ENCODE measurements at places on chromosomes 7 and 10.

DNA sequence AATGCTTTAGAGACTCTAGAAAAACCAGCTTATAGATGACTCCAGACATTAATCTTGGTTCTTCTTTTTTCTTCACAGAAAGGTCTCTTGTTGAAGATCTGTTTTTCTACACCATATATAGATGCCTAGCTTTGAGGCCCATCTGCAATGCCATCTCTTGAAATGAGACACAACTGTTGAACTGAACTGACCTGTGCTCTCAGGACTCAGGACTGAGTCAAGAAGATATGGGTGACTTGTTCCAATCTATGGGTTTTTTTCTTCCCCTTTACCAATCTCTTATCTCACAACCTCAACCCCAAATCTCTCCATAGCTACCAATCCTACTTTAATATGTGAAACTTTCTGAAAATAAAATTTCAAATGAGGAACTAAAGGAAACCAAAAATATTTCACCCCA, 194.7 kb downstream of the SNX13 start:
- DNase-seq = no peak

DNA sequence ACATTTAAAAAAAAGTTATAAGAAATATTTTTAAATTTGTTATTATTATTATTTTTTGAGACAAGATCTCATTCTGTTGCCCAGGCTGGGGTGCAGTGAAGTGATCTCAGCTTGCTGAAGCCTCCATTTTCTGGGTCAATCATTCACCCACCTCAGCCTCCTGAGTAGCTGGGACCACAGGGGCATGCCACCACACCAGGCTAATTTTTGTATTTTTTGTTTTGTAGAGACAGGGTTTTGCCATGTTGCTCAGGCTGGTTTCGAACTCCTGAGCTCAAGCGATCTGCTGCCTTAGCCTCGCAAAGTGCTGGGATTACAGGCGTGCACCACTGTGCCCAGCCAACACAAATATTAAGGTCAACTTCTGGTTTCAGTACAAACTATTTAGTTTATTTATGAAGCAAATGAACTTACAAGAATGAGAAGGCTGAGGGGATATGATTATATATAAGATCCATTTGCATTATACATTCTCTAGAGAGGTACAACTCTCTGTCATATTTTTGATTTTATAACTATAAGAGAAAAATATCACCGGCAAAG, 45.9 kb upstream of the FAM133B start:
- DNase-seq = no peak

- no peak for DNase-seq
Observed at GRCh38 chr7:140230861-140231770, 54.3 kb upstream of the KDM7A start.

GRCh38 chr7:70923181-70923845, 208.6 kb upstream of the GALNT17 start:
- no peak for DNase-seq

DNA sequence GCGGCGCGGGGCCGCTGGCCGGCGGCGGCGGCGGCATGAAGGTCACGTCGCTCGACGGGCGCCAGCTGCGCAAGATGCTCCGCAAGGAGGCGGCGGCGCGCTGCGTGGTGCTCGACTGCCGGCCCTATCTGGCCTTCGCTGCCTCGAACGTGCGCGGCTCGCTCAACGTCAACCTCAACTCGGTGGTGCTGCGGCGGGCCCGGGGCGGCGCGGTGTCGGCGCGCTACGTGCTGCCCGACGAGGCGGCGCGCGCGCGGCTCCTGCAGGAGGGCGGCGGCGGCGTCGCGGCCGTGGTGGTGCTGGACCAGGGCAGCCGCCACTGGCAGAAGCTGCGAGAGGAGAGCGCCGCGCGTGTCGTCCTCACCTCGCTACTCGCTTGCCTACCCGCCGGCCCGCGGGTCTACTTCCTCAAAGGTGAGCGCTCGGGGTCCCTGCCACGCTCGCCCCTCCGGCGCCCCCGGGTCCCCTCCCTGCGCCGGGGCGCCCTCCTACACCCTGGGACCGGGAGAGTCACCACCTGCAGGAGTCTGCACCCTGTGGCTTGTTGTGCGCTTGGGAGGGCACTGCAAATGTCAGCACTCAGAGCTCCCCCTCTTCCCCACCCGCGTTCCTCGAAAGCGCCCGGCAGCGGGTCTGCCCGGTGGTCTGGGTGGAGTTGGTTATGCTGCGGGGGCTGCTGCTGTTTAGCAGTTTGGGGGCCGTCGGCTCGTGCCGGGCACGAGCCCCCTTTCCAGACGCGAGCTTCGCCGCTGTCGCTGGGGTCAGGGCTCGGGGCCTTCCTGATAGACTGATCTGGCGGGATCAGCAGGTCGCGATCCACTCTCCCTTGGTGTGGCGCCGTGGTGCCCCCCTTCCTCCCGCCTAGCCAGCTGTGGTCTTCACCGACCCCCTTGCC, 627 bp downstream of the DUSP5 start:
- no peak for DNase-seq

- DNase-seq = no peak
Observed at GRCh38 chr7:88132725-88133124, 87.1 kb downstream of the SRI start.

- no peak for DNase-seq
Observed at GRCh38 chr10:132479024-132479602, 58.5 kb upstream of the INPP5A start.

- DNase-seq = no peak
Observed at GRCh38 chr10:11810313-11810766, 12.8 kb upstream of the PROSER2 start.

DNA sequence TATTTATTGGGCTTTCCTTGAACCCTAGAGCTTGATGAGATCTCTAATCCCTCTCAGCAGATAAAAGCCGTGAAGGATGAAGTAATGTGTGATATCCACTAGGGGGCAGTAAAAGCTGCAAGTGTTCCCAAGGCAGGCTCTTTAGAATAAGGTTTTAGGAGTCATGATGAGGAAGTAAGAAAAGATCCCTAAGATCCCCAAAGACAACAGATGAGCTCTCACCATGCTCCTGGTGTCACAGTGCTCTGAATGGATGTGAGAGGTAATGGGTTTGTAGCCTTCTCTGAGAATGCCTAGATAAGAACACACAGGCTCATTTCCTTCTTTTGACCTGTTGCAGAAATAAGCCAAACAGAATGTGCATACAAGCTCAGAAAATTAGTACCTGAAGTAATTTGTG, 70.4 kb upstream of the ITPRID1 start:
- peak; percentile 24 for DNase-seq

DNA sequence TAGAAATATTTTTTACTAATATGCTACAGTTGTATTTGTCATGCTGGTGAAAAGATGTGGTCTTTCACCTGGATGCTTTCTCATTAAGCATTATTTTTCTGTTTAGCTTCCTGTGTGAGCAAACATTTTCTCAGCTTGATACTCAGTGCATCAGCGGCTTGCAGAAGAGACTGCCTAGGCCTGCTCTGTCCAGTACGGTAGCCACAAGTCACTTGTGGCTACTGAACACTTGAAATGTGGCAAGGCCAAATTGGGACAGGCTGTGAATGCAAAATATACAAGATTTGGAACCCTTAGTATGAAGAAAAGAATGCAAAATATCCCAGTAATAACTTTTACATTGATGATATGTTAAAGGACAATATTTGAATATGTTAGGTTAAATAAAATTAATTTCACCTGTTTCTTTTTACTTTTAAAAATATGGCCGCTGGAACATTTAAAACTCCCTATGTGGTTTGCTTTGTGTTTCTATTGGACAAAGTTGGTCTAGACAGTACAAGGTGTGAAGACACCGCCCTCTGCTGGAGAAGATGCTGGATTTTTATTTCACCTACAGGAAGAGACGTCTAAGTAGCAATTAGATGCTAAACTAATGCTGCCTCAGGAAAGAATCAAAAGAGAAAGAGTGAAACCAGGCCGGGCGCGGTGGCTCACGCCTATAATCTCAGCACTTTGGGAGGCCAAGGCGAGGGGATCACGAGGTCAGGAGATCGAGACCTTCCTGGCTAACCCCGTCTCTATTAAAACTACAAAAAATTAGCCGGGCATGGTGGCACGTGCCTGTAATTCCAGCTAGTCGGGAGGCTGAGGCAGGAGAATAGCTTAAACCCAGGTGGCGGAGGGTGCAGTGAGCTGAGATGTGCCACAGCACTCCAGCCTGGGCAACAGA, 5.3 kb downstream of the SRGN start:
- peak; percentile 77 for DNase-seq

DNA sequence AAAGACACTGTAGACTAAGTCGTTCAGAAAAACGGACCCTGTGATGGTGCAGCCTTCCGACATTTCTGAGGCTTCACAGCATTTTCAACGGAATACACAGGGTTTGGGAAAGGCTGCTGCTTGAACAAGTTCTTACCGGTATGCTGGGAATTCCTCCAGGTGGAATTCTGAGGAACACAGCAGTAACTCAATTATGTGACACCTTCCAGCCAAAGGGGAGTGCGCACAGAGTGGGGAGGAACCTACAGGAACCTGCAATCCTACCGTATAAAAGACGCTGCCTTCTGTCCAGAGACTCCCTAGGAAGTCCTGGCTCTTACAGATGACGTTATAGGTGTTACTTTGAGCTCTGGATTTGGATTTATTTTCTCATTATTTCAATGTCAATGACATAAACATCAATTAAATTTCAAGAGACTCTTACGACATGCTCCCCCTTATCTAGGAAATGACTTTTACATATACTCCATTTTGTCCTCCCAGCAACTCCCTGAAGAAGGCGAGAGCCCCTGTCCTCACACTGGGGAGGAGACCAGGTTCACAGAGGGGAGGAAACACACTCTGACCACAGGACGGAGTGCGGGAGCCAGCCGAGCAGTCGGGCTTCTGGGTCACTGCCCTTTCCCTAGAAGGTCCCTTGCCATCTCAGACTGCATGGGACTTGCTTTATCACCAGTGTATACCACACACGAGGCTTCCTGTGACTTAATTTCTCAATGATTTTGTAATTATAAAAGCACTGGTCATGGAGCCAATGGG, 27.9 kb downstream of the VIPR2 start:
- DNase-seq = no peak

- DNase-seq = no peak
Observed at GRCh38 chr7:73429215-73429614, 4.4 kb upstream of the FZD9 start.

DNA sequence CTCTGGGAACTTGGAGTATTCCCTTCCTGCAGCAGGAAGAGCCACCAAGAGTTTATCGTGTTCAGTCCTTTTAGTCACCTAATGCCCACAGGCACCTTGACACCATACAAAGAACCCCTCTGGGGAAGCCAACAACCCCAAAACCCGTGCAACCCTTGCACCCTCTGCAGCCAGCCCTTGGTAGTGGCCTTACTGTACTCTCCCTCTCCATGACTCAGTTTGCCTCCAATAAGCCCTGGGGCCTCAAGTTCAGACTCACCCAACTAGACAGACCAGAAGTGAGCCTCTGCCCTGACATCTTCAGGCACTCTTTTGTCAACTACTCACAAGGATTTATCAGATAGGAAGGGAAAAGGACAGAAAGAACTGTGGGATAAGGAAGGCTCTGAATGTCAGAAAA, 30.9 kb downstream of the KCNMA1 start:
- no peak for DNase-seq

- DNase-seq = no peak
Observed at GRCh38 chr10:10869592-10869991, 148.1 kb upstream of the CELF2 start.

DNA sequence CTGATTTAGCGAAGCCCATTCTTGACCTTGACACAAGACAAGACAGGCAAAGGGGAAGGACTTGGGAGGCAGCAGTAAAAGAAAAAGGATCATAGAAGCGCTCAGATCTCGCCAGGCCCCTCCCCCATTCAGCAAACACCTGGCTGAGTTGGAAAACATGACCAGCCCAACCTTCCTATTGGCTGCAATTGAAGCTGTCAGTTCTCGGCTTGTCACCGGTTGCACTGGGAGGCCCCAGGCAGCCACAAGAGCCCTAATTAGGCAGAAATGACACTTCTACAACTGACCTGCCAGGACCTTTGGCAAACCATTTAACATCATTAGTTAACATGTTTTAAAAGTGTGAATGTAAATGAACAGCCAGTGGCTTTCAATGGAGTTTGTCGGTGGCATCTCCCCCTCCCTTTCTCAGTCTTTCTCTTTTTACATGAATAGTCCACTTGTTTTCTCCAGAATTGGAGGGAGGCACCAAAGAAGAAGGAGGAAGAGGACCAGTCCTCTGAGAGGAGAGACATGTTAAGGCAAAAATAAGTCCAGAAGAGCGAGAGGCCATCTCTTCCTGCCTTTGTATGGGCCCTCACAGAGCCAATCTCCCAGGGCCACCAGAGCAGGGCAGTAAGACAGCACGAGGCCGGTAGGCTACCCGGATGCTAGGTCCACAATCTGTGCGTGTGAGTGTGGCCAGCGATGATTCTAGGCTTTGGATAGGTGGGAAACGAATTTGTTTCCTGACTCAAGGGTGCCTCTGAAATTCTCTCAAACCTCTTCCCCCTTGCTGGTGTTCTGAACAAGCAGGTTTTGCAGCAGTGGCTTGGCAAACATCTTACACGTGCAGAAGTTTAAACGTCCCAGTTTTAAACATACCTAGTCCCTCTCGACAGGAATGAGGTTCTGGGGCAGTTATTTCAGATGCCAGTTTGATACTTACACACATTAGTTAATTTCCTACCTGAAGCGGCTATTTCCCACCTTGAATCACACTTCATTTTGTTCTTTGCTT, 15.0 kb upstream of the ENO4 start:
- no peak for DNase-seq

DNA sequence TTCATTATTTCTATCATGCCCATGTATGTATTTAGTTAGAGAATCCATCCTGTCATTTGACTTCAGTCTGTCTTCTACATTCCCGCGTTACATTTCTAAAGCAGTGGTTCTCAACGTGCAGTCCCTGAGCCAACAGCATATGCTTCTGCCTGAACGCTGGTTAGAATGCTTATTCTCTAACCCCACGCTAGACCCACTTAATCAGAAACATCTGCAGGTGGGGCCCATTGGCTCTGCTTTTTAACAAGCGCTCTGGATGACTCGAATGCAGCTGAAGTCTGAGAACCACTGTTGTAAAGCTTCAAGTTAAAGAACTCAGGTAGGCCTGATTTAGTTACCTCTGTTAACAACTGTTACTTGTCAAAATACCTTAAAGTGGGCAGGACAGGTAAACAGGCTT, 38.2 kb downstream of the NEUROD6 start:
- DNase-seq = no peak

DNA sequence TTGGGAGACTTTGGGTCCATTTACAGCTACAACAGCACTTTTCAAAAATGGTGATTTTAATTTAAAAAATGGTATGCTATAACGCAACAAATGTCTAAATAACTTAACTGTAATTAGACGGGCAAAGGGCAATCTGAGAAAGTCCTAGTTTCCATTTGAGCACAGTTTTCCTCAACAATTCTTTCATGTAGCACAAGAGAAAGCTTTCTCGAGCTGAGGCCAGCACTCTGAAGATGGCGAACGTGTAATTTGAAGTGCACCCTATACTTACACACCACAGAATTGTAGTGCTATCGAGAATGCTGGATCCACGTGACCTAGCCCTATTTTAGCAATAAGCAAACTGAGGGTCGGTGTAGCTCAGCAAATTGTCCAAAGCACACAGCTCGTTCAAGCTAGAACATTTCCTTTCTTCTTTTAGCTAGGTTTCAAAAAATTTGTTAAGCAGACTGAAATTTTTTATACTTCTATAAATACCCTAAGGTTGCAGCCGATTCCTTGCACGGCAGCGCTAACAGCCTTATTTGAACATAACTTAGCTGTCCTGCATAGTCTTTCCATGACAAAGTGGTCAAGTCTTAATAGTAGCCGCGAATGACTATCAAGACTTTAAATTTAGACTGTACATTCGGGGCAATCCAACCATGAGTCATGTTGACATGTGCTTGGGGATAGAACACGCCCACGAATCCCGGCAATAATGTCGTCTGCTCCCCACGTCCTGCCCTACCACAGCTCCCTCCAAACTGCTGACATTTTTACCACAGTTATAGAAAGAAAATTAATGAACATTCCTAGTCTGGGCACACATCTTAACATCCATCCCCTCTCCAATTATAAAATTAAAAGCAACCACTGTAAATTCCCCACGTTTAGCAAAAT, 10.0 kb downstream of the KLF6 start:
- peak; percentile 90 for DNase-seq

Data from stromal cell of bone marrow (primary cell).